ENCODE measurements at places on chromosomes 3 and 15.

DNA sequence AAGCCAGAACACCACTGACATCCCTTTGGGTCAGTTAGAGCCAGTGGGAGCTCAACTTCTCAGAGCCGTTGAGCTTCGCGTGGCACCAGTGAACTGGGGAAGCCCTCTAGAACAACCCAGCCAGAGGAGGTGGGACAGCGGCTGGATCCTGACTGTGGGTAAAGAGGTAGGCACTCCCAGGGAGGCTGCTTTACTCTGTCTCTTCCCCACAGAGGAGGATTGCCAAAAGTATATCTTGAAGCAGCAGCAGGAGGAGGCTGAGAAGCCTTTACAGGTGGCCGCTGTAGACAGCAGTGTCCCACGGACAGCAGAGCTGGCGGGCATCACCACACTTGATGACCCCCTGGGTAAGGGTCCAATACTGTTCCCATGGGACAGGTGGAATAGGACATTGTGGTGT is 1.2 kb downstream of the MYD88 start:
- no peak for DNase-seq

GRCh38 chr3:134609821-134610431 is 40.9 kb downstream of the KY start:
- DNase-seq: no peak

DNA sequence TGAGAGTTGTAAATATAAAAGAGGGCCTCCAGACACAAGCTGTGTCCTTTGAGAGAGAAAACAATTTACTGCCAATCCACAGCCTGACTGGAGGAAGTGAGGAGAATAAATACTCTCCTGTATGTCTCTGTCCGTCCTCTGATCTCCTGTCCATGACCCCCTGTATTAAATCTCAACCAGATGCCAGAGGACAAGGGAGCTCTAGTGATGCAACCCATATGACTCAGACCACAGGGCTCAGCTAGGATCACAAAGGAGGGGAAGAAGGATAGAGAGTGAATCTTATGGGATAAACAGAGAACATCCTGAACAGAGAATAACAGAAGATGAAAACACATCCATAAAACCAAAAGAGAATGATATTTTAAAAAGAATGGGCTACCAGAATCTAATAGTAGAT is 482.6 kb downstream of the PLOD2 start:
- no peak for DNase-seq

GRCh38 chr3:100857863-100858262 is 135.4 kb downstream of the ABI3BP start:
- no peak for DNase-seq

DNA sequence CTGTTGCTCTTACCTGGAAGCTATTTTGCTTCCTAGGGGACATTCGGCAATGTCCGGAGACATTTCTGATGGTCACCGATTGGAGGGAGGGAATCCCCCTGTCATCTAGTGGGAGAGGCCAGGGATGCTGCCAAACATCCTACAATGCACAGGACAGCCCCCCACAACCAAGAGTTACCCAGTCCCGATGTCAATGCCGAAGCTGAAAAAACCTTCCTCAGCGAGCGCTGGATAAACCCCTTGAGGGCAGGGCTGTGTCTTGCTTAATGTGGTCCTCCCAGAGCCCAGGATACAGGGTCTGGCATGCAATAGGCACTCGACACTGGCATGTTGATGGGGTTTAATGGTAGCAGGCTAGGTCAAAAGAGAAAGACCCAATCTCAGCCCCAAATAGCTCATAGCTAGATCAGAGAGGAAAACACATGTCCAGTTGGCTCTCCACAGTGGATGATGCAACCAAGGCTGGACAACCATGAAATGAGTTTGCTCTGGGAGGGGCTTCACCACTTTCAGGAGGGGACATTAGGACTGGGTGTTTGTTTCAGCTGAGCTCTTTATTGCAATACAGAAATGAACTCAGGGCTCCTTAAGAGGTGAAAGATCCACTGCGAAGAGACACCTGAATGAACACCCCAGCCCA is 16.5 kb upstream of the PAQR5 start:
- no peak for DNase-seq

- DNase-seq: no peak
These were observed 161.1 kb downstream of the CLSTN2 start for GRCh38 chr3:140096037-140096436.

- DNase-seq: no peak
These were observed 268.5 kb upstream of the CTNNB1 start for GRCh38 chr3:40930756-40931155.

Measured in head of caudate nucleus (tissue), 42 donors.